ENCODE measurements at places on chromosomes 4 and X. TPM values are rescaled to one million over a fixed set of nuclear protein-coding genes. Genes with fewer than 3 reads are reported as not detected.

DNA sequence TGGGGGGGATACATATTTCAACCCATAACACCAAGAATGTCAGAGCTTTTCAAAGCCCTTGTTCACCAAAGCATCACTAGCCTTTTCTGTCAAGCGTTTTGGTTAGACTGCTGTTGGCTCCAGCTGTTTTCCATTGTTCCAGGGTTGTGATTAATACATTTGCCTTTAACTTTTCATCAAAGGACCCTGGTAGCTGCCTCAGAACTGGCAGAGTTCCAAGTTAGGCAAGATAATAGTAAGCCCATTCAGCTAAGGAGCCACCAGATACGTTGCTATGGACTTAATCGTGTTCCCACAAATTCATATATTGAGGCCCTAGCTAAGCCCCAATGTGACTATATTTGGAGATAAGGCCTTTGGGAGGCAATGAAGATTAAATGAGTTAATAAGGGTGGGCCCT is 37.1 kb downstream of the ENOPH1 start:
- H3K27ac ChIP-seq: no peak overlapping the region
- H3K27me3 ChIP-seq: no peaks in the 10 kb centered on the region
- no peak for DNase-seq
- H3K4me1 ChIP-seq: peaks cover 7% of the 10 kb centered on the region
- H3K36me3 ChIP-seq: no peaks in the 10 kb centered on the region
- no peak overlapping the region for H3K4me3 ChIP-seq

GRCh38 chrX:137178392-137178791 is 144.6 kb upstream of the GPR101 start:
- no peak overlapping the region for H3K27ac ChIP-seq
- H3K36me3 ChIP-seq: no peaks in the 10 kb centered on the region
- no peak overlapping the region for H3K4me3 ChIP-seq
- no peaks in the 10 kb centered on the region for H3K4me1 ChIP-seq

- no peak overlapping the region for H3K27ac ChIP-seq
- peaks cover 66% of the 10 kb centered on the region for H3K36me3 ChIP-seq
- peaks cover 12% of the 10 kb centered on the region for H3K4me1 ChIP-seq
- H3K4me3 ChIP-seq: no peak overlapping the region
- H3K27me3 ChIP-seq: no peaks in the 10 kb centered on the region
- DNase-seq: no peak
Measured at GRCh38 chr4:2925931-2926860, 37.0 kb downstream of the NOP14 start.

Gene RTL9
- 0.28 TPM for total RNA-seq
